ENCODE measurements at places on chromosomes 16 and 17.

- no peak for DNase-seq
These were observed 404.6 kb downstream of the MAF start for GRCh38 chr16:79195938-79196337.

DNA sequence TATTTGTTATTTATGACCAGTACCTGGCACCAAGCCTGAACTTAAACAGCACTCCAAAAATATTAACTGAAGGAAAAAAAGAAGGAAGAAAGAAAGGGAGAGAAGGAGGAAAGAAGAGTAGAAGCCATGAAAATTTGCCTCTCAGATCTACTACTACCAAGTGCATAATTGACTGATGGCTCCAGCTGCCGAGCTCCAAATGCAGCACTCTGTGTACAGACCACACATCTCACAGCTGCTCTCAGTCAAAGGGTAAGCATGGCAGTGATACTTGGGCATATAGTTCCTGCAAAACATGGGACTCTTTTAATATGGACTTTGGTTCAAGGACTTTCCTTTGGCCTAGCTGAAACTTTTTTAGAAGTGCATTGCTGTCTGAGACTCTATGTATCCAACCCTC, 44.0 kb upstream of the NOG start:
- no peak for DNase-seq

GRCh38 chr17:49108318-49108717, 24.3 kb upstream of the B4GALNT2 start:
- no peak for DNase-seq

- DNase-seq = no peak
These were observed 5.0 kb downstream of the ERI2 start for GRCh38 chr16:20801278-20801677.

- no peak for DNase-seq
These were observed 21.8 kb upstream of the DNAI2 start for GRCh38 chr17:74252211-74252610.

DNA sequence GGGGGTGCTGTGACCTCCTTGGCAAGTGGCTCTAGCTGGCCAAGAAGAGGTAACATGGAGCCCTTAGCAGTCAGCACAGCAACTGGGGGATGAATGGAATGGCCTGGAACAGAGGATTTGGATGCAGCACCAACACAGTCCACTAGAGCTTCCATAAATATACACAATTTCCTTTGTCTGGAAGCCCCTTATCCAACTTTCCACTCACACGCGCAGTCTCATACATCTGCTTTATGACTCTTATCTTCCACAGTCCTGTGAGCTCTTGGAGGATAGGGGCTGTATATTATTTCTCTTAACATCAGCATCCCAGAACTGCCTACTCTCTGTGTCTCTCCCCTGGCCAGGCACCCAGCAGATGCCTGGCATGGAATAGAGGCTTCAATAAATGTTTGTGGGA, 235.6 kb upstream of the MAF start:
- no peak for DNase-seq

- DNase-seq = peak; percentile 18
These were observed 61.6 kb downstream of the TIMM22 start for GRCh38 chr17:1058423-1059130.

- no peak for DNase-seq
These were observed 9.3 kb downstream of the BECN1 start for GRCh38 chr17:42814633-42815399.

GRCh38 chr17:27485125-27485524, 28.9 kb downstream of the KSR1 start:
- no peak for DNase-seq

DNA sequence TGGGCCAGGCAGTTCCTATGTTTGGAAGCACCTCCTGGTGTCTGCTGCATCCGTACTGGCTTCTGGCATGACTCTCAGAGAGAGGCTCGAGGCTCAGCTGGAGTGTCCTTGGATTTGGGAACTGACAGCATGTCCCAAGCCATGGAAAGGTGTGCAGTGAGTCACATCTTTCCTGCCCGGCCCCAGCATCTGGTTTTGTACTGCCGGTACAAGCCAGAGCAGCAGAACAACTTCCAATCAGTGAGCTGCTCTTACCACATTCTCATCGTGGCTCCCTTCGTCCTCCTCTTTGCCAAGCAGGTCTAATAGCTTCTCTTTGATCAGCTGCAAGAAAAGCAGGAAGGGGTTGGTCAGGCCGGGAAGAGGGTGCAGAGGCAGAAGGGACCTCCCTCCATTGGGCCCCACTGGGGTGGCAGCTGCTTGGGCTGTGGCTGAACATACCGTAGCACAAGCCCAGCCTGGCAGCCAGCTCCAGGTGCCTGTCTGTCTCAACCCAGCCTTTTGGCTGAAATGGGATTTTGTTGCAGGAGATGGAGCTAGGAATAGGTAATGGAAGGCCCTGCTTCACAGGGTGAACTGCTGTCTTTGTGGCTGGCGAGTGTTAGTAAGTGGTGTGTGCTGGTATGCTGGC, 24.2 kb downstream of the SPACA3 start:
- DNase-seq = no peak

DNA sequence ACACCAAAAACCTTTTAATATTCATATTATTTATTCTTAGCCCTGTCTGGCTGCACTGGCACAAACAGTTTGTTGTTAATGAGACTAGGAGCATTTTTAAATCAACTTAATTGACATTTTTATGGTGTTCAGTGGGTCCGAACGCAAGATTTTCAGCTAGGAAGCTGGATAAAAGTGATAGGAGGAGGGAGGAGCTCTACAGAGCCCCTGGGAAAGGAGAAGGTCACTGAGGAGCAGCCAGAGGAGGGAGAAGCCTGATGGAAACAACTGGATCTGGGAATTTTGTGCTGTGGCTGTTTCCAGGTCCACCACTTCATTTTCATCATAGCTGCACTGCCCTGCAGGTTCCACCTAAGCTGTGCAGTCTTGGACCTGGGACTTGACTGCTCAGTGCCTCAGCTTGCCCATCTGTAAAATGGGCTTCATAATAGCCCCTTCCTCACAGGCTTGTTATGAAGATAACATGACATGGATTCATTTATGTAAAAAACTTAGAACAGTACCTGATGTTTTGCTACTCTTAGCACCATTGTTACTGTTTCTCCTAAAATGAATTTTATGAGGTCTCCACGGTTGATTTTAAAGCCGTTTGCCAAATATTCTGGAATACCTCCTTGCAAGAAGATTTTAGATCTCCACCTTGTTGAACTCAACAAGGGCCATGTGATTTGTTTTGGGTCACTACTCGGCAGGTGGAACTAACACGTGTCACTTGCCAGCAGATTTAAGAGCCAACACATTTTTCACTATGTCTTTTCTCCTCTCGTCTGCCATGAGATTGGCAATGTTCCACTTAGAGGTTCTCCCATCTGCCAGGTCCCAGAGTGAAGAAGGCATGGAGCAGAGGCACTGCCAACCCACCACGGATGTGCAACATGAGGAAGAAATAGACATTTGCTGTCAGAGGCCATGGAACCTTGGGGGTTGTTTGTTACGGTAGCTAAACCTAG, 18.7 kb upstream of the GRIN2A start:
- DNase-seq = no peak

DNA sequence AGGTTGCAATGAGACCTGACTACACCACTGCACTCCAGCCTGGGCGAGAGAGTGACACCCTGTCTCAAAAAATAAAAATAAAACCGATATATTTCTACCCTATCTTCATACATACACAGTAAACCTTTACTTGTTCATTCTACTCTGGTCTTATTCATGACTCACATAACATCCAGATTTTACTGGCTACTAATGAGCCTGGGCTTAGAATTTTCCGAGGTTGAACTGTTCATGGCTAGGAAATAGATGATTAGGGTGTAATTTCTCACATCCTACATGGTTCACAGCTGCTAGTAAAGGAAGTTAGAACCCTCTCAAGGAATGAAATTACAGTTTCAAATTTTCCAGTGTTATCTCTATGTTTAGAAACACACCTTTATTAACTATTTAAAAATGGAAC, 14.7 kb downstream of the GSPT1 start:
- no peak for DNase-seq

GRCh38 chr16:79439901-79440300, 160.6 kb downstream of the MAF start:
- DNase-seq = no peak

DNA sequence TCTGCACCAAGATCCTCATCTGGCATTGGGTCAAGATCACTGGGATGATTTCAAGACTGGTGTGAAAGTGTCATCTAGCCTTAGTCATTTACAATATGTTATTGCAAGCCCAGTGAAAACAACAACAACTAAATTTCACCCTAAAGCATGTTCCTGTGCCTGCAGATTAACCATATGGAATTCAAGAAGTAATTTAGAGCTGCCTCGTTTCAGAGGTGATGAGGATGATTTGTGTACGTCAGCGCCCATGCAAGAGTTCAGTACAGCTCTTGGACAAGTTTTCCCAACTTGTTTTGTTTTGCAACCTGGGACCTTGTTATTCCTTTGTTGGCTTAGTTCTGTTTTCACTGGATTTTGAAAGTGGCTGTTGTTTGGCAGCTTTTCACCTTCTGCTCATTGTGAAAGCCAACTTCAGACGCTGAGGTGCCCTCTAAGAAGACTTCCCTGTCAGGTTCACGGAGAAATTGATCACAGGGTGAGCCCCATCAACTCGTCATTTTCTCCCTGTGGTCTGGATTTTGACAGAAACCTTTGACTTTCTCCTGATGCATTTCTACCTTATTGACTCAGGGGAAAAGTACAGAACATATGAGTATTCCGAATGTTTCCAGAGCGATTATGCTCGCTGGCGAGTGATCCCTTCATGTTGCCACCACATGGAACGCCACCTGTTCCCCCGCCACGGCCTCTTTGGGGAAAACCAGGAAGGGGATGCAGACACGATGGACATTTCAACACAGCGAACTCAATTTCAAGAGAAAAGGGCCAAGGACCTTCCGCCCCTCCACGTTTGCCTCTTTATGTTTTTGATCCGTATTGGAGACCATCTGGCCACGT, 85.6 kb downstream of the FOXL1 start:
- no peak for DNase-seq

GRCh38 chr16:56894331-56894917, 29.4 kb downstream of the SLC12A3 start:
- no peak for DNase-seq

DNA sequence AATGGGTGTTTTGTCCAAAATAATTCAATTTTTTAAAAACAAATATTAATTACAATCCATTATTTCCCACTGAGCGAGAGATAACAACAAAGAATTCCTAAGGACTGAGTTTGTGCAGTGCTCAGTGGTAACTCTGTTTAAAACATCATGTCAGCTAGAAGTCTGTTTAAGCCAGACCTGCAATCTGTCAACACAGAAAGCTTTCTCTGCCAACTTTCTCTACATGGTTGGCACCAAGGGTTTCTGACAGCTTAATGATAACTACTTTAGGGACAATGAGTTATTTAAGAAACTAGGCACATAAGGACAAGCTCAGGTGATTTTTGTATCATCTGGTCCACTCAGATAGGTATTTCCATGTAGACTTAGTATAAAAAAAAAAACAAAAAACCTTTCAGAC, 81.8 kb downstream of the WDR59 start:
- no peak for DNase-seq

DNA sequence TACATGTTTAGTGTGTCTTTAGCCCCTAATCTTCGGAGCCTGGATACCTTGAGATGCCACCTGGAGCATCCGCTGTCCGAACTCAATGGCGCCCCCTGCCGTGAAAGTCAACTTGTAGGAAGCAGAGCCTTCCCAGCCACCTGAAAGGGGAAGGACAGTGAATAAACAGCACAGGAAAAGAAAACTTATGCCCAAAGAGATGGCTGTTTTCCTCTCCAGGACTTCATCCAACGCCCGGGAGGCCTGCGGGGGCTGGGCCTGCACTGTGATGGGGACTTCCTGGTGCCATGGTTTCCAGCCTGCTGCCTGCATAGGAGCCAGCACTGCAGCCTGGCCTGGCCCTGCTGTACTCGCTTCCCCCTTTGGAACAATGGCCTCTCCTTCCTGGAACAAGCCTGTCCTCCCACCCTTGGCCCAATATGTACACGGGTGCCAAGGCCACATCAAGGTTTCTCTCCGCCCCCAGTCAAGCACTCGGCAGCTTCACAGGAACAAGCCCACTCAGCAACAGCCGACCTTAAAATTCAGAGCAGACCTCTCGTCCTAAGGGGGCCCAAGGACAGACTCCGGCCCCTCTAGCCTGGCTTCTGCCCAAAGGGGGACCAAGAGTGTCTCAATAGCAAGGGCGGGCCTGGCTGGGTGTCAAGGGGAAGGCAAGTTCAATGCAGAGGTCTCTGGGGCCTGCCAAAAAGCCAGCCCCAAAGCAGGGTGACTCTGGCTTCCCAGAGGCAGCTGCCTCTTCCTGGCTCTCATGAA, 4.5 kb upstream of the UNC13D start:
- no peak for DNase-seq

- no peak for DNase-seq
These were observed 2.0 kb downstream of the LRRC37B start for GRCh38 chr17:32009262-32009542.

- no peak for DNase-seq
These were observed 349.9 kb downstream of the CPPED1 start for GRCh38 chr16:12453832-12454231.

DNA sequence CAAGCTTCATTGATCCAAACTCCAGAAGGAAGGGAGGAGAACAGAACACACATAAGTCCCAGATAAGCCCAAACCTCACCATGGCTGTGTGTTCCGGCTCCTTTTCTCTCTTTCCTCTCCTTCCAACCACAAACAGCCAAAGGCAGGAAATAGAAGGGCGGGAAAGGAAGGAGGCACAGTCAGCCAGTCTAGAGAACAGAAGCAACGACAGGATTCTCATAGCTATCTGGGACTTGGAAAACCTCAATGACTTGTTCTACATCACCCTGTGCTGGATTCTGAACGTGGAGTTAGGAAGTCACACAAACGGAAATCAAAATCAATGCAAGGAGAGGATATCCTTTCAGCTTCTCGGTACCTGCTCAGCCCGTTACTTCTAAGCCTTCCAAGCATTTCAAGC, 9.0 kb downstream of the CRK start:
- DNase-seq = no peak

DNA sequence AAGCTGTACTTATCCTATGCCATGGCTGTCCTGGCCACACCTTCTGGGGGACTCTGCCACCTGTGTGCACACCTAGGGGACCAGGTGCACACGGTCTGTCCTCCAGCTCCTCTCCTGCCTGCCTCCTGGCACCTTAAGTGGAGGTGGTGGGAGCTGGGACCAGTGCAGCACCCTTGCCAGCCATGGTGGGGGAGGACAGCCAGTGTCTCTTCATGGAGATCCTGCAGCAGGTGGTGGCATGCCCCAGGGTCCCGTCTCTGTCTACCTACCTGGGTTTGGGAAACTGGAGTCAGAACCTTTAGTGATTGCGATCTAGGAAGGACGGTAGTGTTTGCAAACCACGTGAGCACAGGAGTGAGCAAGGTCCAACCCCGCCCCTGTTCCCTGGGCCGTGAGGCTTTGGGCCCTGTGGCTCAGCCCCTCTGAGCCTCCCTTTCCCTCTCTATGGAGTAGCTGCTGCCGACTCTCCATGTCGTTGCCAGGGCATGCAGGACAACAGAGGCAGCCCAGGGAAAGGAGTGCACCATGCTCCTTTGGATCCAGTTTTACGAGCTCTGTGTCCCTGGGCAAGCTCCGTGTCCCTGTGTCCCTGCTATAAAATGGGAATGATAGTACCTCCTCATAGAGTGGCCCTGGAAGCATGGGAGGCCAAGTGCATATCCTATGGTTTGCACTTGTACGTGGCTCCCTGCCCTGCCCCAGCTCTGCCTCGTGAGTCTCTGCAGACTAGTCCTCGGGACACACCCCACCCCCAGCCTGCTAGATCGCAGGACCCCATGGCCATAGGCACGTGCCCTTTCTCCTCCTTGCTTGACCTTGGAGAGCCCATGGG, 7.1 kb downstream of the ADGRG1 start:
- no peak for DNase-seq

GRCh38 chr17:11943759-11944347, 53.4 kb downstream of the ZNF18 start:
- no peak for DNase-seq

- DNase-seq = no peak
These were observed 12.4 kb downstream of the RNF40 start for GRCh38 chr16:30774367-30775130.
